ENCODE measurements at places on chromosomes 3 and 15.

DNA sequence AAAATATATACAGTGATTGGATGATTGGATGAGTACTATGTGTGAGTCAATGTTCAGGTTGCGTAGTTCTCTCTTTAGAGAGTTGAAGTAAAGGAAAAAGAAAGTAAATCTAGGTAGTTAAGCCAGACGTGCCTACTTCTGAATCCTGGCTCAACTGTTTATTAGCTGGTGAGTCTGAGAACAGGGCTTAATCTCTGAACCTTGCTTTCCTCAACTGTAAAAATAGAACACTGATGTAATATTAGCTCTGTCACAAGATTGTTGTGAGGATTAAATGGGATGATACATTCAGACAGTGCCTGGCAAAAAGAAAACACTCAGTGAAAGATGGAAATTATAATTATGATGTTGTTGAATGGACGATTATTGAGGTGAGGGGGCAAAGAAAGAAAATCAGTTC, 413.4 kb downstream of the MAGI1 start:
- DNase-seq = no peak

GRCh38 chr15:91472316-91472756, 372.3 kb downstream of the SV2B start:
- DNase-seq = no peak

DNA sequence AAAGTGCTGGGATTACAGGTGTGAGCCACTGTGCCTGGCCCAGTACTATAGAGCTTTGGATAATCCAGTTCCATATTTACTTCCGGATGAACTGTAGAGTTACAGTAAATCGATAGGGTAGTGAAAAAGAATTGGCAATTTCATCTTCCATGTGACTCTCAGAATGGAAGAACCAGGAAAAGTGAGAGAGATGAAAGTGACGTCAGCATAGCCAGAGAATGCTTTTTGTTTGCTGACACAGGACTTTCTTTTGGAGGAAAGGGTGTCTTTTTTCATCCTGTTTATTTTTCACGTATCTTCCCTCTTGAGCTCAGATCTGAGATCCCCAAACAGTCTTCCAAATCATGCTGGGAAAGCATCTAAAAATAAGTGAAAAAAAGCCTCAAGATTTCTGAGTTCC, 91.2 kb upstream of the KCNAB1 start:
- DNase-seq = no peak

DNA sequence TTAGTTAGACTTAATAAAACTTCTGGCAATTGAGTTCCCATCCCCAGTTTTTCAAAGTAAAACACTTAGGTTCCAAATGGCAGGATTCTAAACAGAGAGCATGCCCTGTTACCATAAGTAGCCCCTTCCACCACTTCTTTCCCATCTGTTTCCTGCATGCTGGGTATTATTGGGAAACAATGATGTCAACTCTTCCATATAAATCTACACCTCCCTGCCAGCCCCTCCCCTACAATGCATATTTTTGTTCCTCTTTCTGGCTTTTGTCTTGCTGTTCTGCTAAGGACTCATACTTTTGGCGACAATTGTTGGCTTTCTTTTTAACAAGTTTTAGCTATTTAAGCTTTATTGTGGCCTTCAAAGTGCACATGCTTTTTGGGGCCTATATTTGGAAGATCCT, 11.1 kb downstream of the ARHGAP31 start:
- peak; percentile 85 for DNase-seq

GRCh38 chr3:82128271-82128670, 366.8 kb upstream of the GBE1 start:
- DNase-seq = no peak

All from endothelial cell of umbilical vein (primary cell).